ENCODE measurements at places on chromosomes 16 and 17.
A peak's percentile ranks its signal among the peaks of the same experiment; 100 is the strongest.

DNA sequence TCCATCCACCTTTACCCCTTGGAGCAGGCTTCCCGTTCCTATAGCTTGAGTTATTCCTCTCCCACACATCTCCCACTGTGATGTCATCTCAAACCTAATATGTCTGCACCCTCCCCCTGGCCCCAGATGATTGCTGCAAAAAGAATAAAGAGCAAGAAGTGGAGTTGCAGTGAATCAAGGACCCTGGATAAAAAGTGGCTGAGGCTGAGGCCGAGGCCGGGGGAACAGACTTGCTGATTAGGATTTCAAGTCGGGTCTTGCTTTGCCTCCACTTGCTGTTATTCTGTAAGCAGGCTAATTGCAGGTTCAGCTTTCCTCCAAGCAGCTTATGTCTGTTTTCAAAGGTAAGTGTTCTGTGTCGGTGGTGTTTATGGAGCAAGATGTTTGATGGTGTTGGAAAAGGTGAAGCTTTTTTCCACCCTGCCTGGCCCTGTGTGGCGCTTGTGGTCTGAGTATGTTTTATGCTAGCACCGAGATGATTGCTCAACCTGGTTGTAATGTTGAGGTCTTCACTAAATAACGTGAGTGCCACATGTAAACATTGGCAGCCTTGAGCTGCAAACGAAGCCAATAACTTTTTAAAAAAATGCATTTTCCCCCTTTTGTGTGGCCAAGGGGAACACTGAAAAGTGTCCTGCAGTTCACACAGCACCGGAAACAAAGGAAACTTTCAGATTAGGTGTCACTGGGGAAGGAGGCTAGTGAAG lies 15.4 kb downstream of the HS3ST3B1 start:
- DNase-seq, result no peak

DNA sequence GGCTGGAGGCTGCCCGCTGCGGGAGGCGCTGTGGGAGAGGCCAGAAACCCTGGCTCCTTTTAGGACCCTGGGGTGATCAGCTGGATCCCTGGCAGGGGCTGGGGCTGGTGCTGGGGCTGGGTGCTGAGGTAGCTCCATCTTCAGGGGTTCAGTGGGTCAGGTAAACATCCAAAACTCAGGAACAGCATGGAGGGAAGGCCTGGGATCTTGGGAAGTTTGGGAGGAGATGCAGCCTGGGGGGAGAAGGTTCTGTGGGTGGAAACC lies 21.0 kb downstream of the ADGRG5 start:
- no peak for DNase-seq

DNA sequence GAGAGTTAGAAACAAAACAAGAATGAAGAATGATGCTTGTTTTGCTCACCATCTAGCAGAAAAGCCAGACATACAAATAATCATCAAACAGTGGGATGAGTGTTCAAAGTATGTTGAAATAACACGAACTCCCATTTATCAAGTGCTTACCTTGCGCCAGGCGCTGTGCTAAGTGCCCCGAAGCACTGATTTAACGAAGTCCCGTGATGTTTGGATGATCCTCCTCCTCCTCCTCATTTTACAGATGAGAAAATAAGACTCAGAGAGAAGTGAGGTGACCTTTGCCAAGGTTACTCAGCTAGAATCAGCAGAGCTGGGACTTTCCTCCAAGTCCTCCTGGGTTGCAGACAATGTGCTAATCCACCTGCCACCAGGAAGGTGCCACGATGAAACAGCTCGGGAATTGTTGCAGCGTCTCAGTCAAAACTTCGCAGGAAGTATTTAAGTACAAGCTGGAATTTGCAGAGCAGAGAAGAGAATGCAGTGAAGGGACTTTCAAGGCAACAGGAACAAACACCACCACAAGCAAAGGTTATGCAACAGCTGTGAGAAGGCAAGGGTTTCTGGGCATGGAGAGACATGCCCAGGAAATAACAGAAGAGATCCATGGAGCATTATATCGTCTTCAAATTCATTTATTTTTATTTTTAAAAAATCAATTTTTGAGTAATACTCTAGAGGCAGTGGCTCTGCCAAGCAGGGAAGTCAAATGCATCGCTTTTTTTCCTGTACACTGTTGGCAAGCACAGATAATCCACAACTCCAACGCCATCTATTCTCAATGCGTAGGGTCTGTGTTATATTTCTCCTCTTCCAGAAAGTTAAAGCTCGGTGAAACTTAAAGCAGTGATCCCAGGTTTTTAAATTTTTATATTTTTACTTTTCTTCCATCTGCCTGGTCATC lies 11.1 kb downstream of the PRCD start:
- no peak for DNase-seq

GRCh38 chr17:41617136-41617535 lies 4.6 kb upstream of the KRT16 start:
- DNase-seq, result no peak

GRCh38 chr17:65852911-65853310 lies 291.5 kb upstream of the AXIN2 start:
- DNase-seq, result no peak

- DNase-seq, result no peak
These were observed 43.5 kb downstream of the PLXDC1 start for GRCh38 chr17:39107973-39108372.

GRCh38 chr16:66270333-66270927 lies 96.1 kb upstream of the CDH5 start:
- DNase-seq, result peak; percentile 68

DNA sequence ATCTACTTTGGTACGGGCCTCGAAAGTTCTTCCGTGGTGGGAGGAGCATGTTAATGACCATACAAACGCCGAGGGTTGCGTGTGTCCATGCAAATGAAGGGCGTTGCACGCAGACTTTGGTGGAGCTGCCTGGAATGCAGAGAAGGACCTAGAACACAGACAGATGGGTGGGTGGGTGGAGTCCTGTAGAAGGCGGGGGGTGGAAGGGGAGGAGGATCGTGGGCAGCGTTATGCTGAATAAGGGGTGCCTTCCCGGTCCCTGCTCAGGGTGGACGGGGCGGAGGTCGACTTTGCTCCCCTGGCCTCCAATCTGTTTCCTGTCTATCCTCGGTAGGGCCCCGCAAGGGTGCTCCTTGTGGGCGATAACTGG lies 795 bp upstream of the PAQR4 start:
- no peak for DNase-seq

GRCh38 chr16:16025214-16025968 lies 76.0 kb downstream of the ABCC1 start:
- DNase-seq, result peak; percentile 90

Measured in EL (cell line).